Stimulated activated CD4-positive, alpha-beta T cell treated with anti-CD3 and anti-CD28 coated beads, Interleukin-2, amount 100 ng/mL, for 4 hours (primary cell): ENCODE measurements at places on chromosomes 2 and 18.
A peak's percentile ranks its signal among the peaks of the same experiment; 100 is the strongest.

GRCh38 chr18:59249199-59249774, 24.0 kb downstream of the RAX start:
- DNase-seq, result no peak

GRCh38 chr2:85746321-85747004, 7.3 kb upstream of the ATOH8 start:
- DNase-seq, result no peak

DNA sequence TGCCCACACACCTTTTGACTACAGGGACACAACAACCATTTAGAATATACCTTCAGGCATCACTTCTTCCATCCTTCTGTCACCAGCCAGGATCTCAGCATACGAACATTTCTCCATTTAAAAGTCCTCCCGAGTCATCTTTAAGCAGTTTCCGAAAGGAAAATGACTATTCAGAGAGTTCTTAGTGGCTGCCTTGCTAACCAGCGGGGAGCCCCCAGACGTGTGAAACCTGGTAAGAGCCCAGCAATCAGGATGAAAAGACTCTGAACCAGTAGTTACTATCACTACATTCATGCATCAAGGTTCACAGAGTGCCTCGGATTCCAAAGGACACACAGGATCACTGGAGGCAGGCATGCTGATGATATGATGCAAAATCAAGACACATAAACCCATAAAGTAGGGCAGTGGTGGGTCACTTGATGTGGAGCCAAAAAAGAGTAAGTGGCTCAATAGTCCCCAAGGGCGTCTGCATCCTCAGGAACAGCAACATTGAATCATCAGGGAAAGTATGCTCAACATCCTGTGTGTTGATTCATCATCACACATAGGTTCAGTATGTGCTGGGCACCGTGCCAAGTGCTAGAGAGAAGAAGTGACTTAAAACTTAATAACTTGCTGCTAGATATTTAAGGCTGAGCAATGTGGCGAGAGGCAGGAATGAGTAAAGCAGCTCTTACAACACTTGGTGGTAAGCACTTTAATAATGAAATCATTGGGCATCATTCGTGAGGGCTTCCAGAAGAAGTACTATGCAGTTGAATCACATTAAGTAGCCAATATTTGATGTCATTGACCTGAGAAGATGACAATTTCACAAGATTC, 4.4 kb downstream of the CCL20 start:
- peak; percentile 44 for DNase-seq

DNA sequence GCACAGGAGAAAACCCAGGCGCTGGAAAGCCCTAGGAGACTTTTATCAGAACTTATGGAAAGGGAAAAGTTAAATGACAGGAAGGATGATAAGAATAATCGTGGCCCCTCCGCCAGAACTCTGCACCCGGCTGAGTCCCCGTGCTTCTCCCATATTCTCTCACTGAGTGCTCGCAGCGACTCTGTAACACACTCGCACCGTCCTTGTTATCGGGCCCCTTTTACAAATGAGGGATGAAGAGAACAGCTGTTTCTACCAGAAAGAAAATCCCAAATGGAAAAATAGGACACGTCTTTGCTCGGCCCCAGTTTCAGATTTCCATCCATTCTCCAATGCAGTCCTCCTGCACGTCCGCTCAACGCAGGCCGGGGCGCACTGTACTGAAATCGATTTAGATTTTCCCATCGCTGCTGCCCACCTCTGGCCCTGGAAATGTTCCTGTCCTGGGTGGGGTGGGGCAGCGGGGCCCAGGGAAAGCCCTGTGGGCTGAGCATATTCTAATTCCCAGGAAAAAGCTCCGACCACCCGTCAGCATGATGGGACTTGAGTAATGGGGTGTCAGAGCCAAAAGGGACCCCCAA, 66.4 kb downstream of the KCNF1 start:
- DNase-seq, result no peak

DNA sequence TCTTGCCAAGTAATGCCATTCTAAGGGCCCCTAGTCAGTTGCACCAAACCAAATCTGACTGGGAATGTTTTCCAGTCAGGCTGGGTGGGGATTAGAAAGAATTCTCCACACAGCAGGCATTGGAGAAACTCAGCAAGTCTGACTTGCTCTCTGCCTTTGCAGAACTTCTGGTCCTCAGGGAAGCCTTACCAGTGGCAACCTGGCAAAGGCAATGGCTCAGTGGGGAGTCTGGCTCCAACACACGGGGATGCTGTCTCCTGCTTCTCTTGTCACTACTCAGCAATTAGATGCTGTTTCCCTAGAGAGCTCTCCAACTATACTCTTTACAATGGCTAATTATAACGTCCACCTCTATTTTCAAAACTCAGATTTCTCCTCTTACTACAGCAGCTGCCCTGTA, 810.7 kb downstream of the LRRTM4 start:
- DNase-seq, result no peak

GRCh38 chr18:77084688-77085035, 47.9 kb downstream of the MBP start:
- no peak for DNase-seq

DNA sequence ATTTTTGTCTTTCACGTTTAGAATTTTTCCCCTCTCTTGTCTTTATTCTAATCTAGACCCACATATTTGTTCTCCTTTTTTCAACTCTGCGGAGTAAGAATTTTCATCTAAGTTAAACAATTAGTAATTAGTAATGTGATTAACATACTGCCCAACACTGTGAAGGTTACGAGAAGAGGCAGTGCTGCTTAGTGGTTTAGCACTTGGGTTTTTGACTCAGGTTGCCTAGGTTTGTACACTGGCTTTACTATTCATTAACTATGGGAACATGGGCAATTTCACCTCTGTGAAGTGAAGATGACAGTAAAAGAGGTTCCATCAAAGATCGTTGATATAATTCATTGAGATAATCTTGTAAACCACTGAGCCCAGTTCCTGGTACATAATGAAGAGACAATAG, 82.2 kb upstream of the PNPT1 start:
- no peak for DNase-seq

DNA sequence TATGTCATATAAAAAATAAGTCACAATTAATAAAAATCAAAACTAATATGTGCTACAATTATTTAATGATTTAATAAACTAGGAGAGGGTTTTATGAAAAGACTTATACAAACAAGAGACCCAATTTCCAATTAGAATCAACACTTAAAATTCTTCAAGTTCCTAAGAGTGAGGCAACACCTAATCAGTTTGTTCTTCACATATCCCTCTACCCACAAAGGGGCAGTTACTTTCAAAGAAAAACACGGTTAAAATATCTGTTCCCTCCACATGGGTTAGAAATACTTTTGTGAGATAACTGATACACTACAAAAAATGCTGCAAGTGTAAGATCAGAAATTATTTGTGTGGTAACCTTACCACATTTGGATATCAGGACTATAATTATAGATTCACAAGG, 357.0 kb downstream of the ERBB4 start:
- DNase-seq, result no peak

- DNase-seq, result no peak
Measured at GRCh38 chr2:37767959-37768925, 96.8 kb upstream of the CDC42EP3 start.

DNA sequence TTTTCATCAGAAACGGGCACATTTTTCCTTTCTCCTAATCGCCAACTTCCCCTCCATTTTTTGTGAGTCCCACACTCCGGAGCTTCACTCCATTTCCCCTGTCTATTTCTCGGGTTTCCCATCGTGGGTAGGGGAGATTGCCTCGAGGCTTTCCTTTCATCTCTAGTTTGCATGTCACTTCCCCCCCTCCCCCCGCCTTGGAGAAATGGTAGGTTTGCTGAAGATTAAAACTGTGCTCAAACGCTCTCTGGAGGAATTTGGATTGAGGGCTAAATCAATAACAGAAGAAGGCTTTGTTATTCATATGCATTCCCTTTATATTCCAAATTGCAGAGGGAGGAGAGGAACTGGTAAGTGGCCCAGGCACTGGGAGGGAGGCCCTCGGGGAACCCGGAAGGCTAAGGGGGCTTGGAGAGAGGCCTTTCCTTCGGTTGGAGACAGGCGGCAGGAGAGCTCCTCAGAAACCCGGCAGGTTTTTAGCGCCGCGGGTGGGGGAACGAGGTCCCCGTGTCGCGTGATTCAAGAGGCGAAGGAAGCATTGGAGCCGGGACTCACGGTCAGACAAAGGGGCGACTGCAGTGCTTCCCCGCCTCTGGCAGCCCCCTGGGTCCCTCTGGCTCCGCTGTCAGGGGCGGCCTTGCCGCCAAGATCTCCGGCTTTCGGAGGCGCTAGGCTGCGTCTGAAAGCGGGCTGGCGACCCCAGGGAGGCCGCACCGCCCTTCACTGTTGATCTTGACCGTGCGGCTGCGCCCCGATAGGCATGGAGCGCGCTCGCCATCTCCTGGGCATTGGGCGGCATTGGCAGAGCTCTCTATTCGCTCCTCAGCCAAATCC, 2.4 kb upstream of the HOXD12 start:
- peak; percentile 15 for DNase-seq

DNA sequence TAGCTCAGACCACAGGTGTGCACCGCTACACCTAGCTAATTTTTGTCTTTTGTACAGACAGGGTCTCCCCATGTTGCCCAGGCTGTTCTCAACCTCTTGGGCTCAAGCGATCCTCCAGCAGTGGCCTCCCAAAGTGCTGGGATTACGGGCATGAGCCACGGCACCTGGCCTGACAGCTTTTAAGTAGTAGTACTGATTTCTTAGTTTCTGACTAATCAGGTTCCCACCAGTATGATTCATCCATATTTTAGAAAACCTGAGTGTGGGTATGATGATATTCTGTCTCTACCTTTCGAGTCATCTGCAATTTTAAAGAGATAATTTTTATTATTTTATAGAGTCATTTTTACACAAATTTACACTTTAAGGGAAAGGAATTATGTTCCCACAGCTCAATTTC, 46.4 kb upstream of the GULP1 start:
- DNase-seq, result no peak

GRCh38 chr2:17879137-17879912, 858 bp downstream of the KCNS3 start:
- no peak for DNase-seq

GRCh38 chr2:201715459-201715858, 17.0 kb upstream of the MPP4 start:
- DNase-seq, result no peak

DNA sequence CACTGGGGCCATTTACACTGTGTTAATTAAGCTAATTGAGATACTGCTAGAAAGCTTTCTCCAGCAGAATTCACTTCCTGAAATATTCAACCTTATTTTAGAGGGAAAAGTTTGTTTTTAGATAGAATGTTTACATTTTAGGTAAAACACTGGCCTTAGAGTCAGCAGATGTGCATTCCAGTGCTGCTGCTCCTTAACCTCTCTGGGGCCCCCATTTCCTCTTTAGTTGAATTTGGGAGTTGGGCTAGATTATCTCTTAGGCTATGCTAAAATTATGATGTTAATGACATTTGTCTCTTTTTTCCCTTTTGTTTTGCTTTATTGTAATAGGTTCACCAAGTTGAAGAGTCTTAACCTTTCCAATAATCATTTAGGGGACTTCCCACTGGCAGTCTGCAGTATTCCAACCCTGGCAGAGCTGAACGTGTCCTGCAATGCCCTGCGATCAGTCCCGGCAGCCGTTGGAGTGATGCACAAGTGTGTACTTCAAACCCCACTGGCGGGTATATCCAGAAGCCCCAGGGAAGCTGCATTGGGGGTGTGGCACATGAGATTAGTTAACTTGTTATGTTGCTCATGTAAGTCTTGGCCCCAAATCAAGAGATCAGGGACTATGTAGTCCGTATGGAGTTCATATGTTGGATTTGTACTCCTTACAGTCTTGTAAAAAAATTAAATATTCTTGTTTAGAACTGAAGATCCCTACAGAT, 179.5 kb downstream of the PHLPP1 start:
- DNase-seq, result no peak

GRCh38 chr2:45072862-45073237, 63.6 kb upstream of the SIX2 start:
- DNase-seq, result no peak

GRCh38 chr2:99156891-99157290, 2.1 kb downstream of the LIPT1 start:
- DNase-seq, result no peak

DNA sequence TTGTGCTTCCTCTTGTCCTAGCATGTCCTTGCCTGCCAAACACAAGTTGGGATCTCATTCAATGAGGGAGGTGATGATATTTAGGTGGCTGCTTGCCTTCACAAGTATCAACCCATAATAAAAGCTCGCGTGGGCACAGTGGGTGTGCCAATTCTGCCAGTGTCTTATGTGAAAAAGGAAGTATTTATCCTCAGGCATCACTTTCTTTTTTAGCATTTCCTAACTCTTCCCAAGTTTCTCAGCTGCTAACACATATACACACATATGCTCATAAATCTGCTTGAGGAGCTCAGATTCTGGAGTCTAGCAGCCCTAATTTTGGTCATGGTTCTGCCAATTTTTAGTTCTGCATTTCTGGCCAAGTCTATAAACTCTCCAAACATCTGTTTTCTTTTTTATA, 319.5 kb upstream of the HNMT start:
- no peak for DNase-seq

DNA sequence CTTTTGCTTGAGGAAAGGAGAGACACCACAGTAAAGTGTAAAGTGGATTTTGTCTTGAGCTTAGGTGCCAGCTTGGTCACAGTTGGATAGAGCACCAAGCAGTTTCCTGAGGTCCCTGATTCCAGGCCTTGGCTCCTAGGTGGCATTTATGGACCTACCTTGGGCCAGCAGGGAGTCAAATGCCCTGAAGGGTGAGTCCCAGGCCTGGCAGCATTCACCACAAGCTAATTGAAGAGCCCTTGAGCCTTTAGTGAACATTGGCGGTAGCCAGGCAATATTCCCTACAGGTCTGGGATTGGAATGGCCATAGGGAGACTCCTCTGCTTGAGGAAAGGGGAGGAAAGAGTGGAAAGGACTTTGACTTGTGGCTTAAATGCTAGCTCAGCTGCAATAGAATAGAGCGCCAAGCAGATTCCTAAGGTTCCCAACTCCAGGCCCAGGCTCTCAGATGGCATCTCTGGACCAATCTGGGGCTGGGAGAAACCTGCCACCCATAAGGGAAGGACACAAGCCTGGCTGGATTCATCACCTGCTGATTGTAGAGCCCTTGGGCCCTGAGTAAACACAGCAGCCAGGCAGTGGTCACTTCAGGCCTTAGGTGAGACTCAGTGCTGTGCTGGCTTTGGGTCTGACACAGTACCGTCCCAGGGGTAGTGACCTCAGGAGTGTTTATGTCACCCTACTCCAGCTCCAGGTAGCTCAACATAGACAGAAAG, 137.5 kb upstream of the OTOS start:
- no peak for DNase-seq

- no peak for DNase-seq
Measured at GRCh38 chr2:212114489-212114888, 424.1 kb downstream of the ERBB4 start.
